ENCODE measurements at places on chromosomes 11 and 22.

- no peak for DNase-seq
Measured at GRCh38 chr11:123405123-123405592, 24.9 kb upstream of the GRAMD1B start.

GRCh38 chr22:44828193-44828592 is 75.8 kb downstream of the ARHGAP8 start:
- no peak for DNase-seq

DNA sequence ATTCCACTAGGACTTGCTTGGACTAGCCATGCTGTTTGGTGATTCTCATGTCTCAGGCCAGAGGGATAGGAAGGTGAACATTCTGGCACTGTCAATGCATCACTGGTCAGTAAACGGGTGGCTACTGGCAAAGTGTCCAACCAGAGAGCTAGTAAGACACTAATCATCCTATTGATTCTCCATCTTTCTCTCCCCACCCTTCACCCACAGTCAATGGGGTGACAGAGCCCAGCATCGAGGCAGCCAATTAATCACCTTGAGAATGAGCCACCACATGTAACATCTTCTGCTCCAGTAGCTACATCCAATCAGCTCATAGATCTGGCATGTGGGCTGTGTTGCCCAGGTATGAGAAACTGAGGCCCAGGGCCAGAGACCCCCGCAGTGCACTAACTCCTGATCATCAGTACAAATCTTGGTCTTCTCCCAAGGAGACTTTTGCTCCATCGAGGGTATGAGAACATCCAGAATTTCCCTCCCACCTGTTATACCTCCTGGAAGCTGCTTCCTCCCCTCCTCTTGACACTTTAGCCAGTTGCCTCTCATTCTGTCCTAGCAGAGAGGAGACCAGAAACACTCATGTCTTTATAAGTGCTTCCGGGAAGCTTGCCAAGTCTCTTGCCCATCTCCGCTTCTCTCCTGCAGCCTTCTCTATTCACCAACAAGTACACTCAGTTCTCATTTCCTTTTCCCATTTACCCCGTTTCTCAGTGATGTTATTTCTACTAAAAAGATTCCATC is 17.0 kb downstream of the HTR3A start:
- DNase-seq, result no peak

- no peak for DNase-seq
Measured at GRCh38 chr11:609341-609811, 6.4 kb downstream of the IRF7 start.

DNA sequence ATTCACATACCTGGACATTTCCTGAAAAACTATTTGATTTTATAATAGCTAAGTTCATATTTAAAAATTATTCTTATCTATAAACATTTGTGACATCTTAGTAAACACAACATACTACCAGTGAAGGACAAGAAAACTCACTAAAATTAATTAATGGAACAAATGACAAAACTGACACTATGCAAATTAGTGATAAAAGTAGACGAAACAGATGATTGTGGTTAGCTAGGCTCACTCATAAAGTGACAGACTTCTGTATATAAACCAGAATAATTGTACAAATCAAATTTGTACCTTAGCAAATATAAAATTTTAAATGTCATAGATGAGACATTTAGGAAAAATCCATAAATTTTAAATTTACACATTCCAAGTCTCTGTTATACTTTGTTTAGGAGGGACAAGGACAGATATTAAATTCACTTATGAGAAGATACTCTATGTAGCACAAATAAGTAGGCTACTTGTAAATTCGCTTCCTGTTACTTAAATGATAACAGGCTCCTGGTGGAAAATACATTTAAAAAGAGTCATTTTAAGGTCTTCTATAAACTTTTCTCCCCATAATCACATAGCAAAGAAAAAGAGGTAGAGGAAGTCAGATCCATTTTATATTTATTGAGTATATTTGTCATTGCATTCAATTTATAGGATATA is 81.2 kb downstream of the KIF18A start:
- DNase-seq, result no peak

DNA sequence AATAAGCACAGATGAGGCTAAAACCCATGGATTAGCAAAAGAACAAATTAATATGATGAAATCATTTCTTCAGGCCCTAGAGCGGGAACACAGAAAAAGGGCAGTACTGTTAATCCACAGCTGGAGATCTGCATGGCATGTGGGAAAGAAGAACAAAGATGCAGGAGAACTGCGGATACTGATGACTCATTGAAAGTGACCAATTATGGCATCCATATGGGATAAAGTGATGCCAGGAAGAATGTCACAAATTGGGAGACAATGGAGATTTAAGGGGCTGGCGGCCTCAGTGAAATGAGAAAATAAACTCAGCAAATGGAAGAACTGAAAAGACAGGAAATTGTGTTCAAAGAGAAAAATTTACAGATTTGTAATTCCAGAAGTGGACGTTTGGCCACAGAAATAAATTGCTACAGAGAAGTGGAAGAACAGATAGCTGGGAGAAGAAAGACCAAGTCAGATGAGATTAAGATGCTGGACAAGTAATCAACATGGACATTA is 39.4 kb downstream of the SIK3 start:
- no peak for DNase-seq

DNA sequence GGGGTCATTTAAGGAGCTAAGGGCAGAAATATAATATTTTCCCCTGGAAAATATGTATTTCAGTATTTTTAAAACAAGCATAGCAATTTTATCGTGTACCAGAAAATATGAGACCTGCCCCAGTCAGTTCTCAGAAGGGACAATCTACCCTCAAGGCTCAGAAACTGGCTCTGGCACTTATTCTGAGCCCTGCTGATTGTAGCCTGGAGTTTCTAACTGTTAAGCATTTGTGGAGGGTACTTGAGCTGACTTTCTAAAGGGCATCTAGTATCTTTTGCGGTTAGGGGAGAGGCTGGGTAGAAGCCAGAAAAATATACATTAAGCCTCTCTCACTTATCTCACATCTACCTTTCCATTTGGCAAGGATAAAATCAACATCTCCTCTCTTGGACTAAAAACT is 71.3 kb upstream of the FSHB start:
- no peak for DNase-seq

DNA sequence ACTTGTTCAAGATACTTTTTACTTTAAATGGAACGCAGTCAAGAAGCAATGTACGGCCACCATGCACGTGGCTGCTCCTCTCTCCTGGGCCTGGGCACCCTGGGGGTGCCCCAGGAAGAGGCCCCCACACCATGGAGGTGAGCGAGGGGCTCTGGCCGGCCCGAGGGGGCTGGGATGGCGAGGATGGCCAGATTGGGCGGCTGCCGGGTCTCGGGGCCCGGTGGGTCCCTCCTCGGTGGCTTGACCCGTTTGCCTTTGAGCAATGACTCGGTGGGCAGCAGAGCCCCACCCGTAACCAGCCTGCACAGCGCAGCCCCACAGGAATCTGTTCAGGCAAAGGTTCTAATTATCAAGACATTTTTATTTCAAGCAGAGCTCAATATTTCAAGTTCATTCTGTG is 167.4 kb downstream of the BRD1 start:
- no peak for DNase-seq

All from GM12891 (cell line).